ENCODE measurements at places on chromosomes 5 and 9.

- no peak for DNase-seq
These were observed 202.5 kb downstream of the EFNA5 start for GRCh38 chr5:107468276-107468675.

DNA sequence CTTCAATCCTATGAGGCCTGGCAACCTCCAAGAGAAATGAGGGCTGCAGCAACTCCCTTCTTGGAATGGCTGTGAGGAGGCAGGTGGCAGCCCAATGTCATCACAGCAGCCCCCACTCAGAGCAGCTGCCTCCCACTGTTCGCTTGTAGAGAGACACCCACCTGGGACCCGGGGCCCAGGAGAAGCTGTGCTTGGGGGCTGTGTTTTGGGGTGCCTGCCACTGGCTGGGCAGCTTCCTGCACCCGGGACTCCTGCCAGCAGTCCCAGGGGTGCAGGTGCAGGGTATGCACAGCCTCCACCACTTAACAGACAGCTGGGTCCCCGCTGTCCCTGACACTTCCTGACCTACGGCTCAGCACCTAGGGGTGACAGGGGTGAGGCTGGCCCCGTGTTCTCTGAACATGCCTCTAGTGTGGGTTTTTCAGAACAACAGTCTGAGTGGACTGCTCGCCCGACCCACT lies 26.2 kb downstream of the NIPAL4 start:
- peak; percentile 65 for DNase-seq

- DNase-seq: no peak
These were observed 839.3 kb upstream of the ARRDC3 start for GRCh38 chr5:92222449-92222848.

GRCh38 chr5:132258102-132259068 lies 889 bp downstream of the PDLIM4 start:
- no peak for DNase-seq

DNA sequence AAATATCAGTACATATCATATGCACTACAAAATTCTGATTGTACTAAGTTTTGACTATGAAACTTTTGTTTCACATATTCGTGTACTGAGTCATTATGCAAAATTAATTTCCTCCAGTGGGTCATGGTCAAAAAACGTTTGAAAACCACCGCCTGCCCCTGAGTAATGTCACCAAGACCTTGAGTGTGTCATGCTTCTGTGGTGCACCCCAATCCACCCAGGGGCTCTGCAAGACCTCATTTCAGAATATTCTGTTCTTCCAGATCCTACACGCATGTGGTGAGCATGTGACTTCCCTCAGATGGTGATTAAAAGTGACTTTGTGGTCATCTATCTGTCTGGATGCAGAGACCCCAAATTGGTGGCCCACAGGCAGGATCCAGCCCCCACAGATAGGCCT lies 31.0 kb downstream of the ABLIM3 start:
- DNase-seq: no peak

- no peak for DNase-seq
These were observed 683 bp downstream of the CLPTM1L start for GRCh38 chr5:1343931-1344901.

- no peak for DNase-seq
These were observed 14.7 kb upstream of the OSMR start for GRCh38 chr5:38831117-38831516.

Measured in germinal center (tissue), 1 donor.